ENCODE measurements at places on chromosomes 13 and 19.

GRCh38 chr13:66559093-66559492 lies 671.0 kb downstream of the PCDH9 start:
- no peak for DNase-seq

GRCh38 chr13:91357613-91358386 lies 10.3 kb downstream of the MIR17HG start:
- DNase-seq = no peak

- DNase-seq = no peak
These were observed 575.8 kb upstream of the KLF12 start for GRCh38 chr13:74710006-74710405.

DNA sequence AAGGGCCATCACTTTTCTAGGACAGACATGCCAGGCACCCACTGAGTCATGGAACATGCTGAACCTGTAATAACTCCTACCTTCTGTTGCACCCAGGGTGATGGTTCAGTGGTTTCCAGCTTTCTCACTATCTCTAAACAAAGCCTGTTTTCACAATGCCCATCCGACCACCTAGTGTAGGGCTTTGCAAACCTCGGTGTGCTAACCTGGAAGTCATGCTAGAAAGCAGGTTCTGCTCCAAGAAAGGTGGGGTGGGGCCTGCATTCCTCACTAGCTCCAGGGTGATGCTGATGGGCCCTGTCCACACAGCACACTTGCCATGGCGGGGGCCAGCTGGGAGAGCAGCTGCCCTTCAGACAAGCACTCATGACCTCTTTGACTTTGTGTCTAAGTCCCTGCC lies 43.4 kb downstream of the COL4A2 start:
- no peak for DNase-seq

DNA sequence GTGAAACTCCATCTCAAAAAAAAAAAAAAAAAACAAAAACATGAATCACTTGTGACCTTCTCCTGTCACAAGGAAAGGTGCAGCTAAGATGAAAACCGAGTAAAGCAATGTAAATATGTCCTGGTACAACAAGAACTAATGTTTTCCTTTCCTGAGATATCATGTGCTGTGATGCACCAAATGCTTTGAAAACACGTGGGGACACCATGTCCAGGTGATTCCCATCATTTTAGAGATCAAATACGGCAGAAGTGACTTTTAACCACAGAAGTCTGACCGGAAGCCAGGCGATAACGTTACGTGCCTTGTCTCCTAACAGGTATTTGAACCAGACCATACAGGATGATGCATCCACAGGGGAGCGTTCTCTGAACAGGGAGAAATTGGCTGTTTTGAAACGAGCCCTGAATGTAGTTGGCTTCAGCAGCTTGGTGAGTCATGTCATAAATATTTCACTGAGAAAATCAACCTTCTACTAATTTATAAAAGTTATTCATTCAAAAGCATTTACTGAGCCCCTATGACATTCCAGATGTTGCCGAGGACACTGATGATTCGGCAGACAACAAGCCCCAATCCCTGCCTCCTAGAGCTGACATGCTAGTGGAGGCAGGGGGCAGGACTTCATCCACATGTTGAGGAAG lies 328.1 kb downstream of the MYO16 start:
- no peak for DNase-seq

- no peak for DNase-seq
These were observed 309.9 kb downstream of the DCT start for GRCh38 chr13:94169454-94170144.

GRCh38 chr13:40161351-40161810 lies 505.1 kb downstream of the FOXO1 start:
- DNase-seq = no peak

GRCh38 chr19:14961956-14962685 lies 17.5 kb downstream of the SLC1A6 start:
- no peak for DNase-seq

GRCh38 chr19:13051557-13052165 lies 51.0 kb downstream of the LYL1 start:
- no peak for DNase-seq

- DNase-seq = no peak
These were observed 1.1 kb downstream of the DHRS12 start for GRCh38 chr13:51802631-51803418.

- DNase-seq = no peak
These were observed 52.2 kb downstream of the RFC3 start for GRCh38 chr13:33870046-33870668.

DNA sequence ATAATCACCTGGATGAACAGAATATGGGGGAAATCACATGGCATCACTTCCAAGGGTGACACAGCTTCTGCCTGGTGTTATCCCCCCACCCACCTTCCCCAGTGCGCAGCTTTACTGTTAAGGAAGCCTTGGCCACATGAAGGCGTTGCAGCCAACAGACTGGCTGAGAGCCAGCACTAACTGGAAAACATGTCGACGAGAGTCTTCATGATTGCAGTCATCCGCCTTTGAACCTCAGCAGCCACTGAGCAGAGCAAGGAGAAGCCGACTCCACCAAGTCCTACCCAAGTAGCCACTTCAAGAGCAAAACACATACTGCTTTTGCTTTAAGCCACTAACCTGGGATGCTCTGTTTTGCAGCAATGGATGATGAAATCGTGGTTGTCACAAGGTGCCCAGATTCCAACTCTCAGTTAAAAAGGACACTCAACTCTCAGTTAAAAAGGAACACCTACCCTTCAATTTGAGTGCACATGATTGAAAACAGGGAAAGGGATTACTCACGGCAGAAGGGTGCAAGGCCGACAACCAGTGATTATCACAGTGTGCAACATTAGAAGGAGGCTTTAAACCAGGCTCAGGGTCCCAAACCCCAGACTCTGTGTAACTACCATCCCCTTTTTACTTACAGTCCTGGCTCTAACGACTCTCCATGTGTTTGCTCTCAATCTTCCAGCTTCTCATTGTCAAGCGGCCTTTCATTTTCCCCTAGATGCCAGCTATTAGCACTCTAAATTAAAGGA lies 149.1 kb downstream of the KLF12 start:
- DNase-seq = peak; percentile 29

GRCh38 chr13:26075498-26075897 lies 23.7 kb upstream of the SHISA2 start:
- DNase-seq = no peak

GRCh38 chr19:57212109-57212508 lies 18.7 kb upstream of the AURKC start:
- DNase-seq = no peak

DNA sequence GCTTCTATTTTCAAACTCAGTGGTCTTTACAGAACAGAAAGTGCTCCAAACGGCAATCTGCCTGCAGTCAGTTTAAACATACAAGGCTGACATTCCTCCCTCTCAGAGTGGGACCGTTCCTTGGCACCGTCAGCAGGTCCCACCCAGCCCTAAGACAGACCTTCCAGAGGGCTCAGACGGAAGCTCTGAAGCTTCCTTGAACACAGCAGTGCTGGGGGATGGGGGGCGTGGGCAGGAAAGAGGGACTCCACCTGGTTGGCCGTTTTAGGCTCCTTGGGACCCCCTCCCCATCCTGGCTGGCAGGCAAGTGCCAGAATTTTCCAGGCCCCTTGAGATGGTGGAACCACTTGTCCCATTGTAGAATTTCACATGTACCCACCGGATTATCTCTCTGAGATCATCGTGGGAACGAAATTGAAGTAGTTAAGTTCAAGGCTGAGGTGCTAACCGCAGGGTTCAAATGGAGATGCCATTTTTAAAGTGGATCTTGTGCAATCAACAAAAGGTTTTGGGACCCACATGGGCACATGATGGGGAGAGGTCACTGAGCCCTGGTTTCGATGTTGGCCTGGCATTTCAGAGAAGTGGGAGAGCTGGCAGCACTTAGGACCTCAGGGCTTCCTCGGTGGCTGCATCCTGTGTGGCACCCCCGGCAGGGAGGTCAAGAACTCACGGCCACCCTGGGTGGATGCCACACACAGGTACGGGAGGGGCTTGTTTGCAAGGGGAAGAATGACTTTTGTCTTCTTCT lies 46.2 kb downstream of the KLF2 start:
- DNase-seq = no peak

GRCh38 chr19:41264581-41265394 lies 616 bp downstream of the HNRNPUL1 start:
- DNase-seq = peak; percentile 26

DNA sequence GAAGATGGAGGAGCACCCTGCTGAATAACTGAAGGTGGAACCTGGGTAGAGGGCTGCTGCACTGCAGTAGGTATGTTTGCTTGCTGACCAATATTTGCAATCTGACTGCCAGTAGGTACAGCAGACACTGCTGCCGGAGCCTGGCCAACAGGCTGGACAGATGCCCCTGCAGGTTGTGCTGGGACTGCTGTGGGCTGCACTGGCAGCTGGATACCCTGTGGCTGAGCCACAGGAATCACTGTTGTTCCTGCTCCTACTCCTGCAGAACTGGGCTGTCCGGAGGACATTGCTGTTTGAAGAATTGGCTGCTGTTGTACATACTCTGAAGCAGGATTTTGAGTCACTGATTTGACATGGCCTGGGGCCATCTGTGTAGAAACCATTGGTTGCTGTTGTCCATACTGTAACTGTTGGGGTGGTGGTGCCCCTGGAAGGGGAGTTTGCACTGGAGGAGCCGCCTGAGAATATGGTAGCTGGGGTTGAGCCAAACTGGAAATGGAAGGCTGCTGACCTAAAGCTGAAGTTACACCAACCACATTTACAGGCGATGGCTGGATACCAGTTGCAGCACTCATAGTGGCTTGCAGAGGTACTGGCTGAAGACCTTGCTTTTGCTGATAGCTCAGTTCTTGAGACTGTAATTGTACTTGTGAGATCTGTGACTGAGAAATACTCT lies 2.2 kb downstream of the TSC22D1 start:
- DNase-seq = no peak

GRCh38 chr19:670609-671075 lies 5.5 kb upstream of the FSTL3 start:
- no peak for DNase-seq

- no peak for DNase-seq
These were observed 31.7 kb downstream of the ARHGAP35 start for GRCh38 chr19:46892252-46893179.

GRCh38 chr13:50940509-50940908 lies 30.9 kb downstream of the RNASEH2B start:
- DNase-seq = no peak

GRCh38 chr19:47157431-47158321 lies 27.0 kb downstream of the SAE1 start:
- no peak for DNase-seq

DNA sequence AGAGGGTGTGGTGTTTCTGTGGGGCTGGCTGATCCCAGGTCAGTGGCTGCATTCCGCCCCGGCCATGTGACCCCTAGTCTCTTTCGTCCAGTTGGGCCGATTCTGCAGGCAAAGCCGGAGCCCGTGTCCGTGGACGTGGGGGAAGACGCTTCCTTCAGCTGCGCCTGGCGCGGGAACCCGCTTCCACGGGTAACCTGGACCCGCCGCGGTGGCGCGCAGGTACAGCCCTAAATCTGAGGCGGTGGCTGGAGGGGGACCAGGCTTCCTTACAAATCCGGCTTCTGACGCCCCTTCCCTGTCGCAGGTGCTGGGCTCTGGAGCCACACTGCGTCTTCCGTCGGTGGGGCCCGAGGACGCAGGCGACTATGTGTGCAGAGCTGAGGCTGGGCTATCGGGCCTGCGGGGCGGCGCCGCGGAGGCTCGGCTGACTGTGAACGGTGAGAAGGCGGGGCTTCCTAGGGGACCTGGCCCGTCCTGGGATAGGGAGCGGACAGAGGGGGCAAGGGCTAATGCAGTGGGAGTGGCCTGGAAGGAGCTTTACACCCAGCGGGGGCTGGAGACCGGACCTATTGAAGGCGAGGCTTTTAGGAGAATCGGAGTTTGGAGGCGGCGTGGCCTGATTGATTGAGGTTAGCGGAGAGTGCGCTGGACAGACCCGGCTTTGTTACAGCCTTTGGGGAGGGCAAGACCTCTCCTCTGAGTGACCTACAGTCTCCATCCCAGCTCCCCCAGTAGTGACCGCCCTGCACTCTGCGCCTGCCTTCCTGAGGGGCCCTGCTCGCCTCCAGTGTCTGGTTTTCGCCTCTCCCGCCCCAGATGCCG lies 4.3 kb downstream of the KIRREL2 start:
- DNase-seq = no peak

DNA sequence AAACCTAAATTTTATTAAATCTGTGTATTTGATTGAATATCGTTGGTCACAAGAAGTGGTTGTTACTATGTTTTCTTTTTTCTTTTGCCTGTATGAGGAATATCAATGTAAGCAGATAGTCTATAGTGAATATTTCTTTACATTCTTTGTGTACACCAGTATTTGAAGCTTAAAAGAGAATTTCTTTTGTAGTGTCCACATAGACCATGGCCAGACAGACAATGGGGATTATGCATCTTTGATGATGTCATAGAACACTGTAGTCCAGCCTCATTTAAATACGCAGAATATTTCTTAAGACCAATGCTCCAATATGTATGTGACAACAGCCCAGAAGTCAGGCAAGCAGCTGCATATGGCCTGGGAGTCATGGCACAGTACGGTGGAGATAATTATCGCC lies 64.8 kb downstream of the IPO5 start:
- no peak for DNase-seq

Measured in stimulated activated CD4-positive, alpha-beta T cell treated with anti-CD3 and anti-CD28 coated beads, TNF-alpha, amount 100 ng/mL, for 4 hours (primary cell).